Chondrocyte (in vitro differentiated cells): ENCODE measurements at places on chromosomes 2 and 18. TPM values are rescaled to one million over a fixed set of nuclear protein-coding genes. Genes with fewer than 3 reads are reported as not detected.

The MSTN gene
- total RNA-seq: 0.44 to 0.99 TPM (median 0.45 TPM) in 3 replicates

DNA sequence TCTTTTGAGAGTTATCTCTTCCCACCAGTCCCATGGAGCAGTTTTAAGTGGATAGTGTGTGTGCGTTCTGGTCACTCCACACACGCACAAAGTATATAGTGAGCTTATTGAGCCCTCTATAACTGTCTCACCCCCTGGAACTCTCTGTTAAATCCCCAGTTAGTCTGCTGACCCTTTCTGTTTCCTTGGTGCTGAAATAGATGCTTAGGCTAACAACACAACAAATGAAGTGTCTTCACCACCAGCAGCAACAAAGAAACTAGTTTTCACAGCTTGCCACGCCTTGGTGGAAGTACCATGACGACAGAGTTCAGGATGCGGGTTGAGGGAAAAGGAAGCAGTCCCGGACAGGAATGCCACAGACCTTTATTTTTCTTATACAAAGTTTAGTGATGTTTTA lies 203.5 kb upstream of the TMEFF2 start:
- H3K27ac ChIP-seq: no peak overlapping the region
- peaks cover 4% of the 10 kb centered on the region for H3K36me3 ChIP-seq
- no peaks in the 10 kb centered on the region for H3K4me1 ChIP-seq
- DNase-seq: no peak

GRCh38 chr2:206198677-206199076 lies 39.0 kb downstream of the EEF1B2 start:
- H3K36me3 ChIP-seq: no peaks in the 10 kb centered on the region
- DNase-seq: no peak
- H3K4me1 ChIP-seq: peaks cover 12% of the 10 kb centered on the region
- no peak overlapping the region for H3K27ac ChIP-seq

DNA sequence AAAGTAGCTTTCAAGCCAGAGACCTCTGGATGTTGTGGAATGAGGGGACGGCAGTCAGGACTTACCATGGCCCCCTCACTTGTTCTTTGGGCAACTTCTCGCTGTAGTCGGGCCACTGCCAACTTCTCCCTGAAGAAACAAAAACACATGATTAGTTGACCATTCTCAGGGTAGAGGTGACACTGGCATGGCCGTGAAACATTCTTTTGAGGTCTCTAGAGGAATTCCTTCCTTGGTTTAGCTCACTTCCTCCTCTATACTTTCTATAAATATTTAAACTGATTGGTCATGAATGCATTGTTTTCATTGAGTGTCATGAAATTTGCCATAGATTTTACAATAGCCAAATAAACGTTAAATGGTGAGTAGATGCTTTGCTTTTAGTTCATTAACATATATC lies 354.6 kb downstream of the NCKAP5 start:
- peak overlapping the region; percentile 65 for H3K27ac ChIP-seq
- no peaks in the 10 kb centered on the region for H3K27me3 ChIP-seq
- DNase-seq: no peak
- no peak overlapping the region for H3K4me3 ChIP-seq
- peaks cover 18% of the 10 kb centered on the region for H3K4me1 ChIP-seq
- H3K36me3 ChIP-seq: no peaks in the 10 kb centered on the region
